ENCODE measurements at places on chromosomes 5 and 9.

DNA sequence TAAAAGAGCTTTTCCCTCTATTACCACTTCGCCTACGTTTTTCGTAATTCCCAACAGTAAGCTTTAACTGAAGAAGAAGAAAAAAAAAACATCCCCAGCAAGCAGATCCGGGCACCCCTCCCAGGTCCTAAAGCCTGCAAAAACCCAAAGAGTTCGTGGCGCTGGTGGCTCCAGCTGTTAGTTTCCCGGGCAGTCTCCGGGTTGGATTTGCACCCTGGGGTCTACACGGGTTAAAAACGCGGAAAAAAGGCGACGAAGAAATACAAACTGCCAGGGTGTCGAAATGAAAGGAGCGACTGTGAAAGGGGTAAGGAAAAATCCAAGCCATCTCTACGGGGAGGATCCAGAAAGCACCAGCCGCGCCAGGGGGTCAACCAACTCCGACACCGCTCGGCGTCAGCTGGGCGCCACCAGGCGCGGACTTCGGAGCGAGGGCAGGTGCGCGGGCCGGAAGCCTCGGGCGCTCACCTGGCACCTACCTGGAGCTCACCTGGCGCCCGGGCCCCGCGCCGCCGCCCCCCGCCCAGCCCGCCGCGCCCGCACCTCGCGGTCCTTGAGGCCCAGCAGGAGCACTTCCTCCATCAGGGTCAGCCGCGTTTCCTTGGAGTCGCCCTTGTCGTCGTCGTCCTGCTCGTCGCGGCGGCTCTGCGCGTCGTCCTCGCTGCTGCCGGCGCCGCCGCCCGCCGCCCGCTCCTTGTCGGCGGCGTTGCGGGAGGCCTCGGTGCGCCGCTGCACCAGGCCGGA lies 680 bp downstream of the GOLPH3 start:
- no peak for DNase-seq

DNA sequence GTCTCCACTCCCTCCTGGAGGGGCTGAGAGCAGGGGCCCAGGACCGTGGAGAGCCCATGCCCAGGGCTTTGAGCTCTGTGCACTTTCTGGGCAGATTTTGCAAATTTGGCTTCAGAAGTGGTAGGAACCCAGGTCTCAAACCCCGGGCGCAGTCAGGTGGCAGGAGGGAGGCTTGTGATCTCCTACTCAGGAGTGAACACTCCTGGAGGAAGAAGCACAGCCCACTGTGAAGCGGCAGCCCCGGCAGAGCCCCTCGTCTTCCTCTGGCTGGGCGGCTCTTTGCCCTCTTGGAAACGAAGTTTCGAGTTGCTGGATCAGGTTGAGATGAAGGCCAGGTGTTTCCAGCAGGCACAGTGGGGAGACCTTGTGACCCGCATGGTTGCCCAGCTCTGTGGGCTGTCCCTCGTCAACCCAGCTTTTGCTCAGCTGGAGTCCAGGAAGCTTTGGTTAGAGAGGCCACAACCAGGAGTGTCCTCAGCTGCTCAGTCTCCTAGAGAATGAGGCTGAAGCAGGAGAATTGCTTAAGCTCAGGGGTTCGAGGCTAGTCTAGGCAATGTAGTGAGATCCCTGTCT lies 48.5 kb downstream of the WNK2 start:
- no peak for DNase-seq

- DNase-seq: no peak
Observed at GRCh38 chr5:58314356-58315210, 145.3 kb downstream of the PLK2 start.

- no peak for DNase-seq
Observed at GRCh38 chr5:102629827-102630605, 125.1 kb upstream of the PAM start.

GRCh38 chr5:17828681-17829080 lies 194.4 kb downstream of the TAF11L14 start:
- no peak for DNase-seq

DNA sequence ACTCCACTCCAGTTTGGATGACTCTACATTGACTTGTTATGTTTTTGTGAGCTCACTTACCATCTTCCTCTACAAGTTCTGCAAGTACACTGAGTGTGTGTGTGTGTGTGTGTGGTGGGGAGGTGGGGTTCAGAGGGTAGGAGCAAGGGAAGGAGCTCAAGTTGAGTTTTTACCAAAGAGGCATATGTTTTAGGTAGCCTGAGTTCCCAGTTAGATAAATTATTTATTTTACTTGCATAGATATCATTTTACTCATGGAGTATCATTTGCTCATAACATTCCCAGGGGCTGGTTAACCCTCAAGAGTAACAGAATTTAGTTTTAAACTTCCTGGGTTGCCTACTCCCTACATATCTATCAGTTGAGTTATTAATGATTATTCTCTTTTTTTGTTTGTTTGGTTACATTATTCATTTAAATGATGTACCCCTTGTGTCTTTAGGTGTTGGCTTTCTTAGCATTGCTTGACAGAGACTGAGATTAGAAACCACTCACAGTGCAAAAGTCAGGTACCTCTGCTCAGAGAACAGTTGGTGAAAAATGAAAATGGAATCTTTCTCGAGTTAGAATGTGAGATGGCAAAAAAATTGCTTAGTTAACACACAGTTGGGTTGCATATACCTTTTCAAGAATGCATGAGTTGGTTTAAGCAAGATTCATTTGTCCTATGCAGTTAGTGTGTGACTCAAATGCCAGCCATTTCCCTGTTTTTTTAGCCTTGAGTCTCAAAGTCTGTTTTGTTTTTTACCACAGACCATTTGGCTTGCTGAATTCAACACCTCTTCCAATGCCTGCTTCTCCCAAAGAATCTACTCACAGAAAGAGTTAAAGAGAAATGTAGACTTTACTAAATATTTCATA lies 29.2 kb downstream of the TNFSF8 start:
- DNase-seq: no peak

GRCh38 chr9:125732562-125732961 lies 14.6 kb upstream of the PBX3 start:
- no peak for DNase-seq

DNA sequence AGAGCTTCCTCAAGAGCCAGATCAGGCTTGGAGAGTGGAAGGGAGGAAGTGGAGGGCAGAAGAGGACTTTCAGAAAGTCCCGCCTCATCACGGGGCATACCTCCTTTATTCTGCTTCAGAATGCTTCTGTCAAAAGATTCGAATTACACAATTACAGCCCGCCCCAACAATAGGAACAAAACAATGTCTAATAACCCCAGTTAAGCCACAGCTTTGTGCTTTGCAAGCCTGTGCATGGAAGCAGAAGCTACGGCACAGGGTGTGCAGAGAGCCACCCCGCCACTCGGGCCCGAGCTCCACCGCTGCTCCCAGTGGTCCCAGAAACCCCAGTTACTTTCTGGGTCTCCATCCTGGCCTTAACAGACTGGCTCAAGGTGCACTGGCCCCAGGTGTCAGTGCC lies 23.5 kb downstream of the HNRNPH1 start:
- peak; percentile 51 for DNase-seq

DNA sequence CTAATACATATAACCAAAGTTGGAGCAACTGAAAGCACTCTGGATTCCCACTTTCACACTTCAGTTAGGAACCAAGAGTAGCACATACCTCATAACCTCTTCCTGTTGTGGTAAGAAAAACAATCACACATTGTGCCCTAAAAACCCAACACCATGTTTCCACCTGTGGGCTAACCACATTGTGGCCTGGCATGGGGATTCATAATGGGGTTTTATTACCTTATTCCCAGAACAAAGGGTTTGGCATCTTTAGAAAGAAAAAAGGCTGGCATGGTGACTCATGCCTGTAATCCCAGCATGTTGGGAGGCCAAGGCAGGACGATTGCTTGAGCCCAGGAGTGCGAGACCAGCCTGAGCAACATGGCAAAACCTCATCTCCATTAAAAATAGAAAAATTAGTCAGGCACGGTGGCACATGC lies 60.6 kb downstream of the HSD17B3 start:
- DNase-seq: no peak

DNA sequence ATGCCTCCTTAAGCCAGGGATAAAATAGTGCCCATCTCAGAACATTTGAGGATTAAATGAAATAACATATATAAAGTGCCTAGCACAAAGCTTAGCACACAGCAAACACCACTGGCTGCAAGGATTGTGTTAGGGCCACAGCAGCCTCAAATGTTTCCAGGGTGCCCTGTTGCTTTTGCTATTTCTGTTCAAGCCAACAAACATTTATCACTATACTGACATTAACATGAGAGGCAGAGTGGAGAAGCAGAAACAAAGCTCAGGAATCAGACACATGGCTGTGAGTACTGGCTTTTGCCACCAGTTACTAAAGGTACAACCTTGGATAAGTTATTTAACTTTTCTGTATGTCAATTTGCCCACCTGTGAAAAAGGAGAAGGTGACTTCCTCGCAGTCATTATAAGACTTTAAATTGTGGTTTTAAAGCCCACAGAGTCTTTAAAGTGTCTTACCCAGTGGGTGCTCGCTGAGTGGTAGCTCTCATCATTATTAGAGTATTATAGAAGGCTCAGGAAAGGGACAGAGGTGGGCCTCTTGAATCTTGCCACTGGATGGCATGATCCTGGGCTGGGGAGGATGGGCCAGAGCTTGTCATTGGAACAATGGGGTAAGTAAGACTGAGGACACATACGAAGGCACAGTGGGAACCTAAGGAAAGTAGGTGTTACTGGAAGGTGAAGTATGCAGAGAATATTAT lies 98.2 kb downstream of the MARCHF3 start:
- no peak for DNase-seq

GRCh38 chr9:124782661-124783574 lies 6.0 kb downstream of the OLFML2A start:
- no peak for DNase-seq

DNA sequence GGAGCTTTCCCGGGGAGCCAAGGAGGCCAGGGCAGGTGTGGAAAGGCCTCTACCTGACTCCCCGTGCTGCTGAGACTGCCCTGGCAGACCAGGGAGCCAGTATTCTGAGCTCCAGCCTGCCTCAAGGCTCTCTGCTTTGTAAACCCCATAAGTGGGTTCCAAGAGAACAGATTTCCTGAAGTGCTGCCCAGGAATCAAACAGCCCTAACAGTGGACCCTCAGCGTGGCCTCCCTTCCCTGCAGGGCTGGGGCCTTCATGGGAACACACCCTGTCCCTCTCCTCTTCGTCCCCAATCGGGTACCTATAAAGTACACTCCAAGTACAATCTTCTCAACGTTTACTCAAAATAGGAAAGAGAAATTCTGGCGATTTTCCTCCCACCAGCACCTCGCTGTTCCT lies 252.5 kb downstream of the FSTL4 start:
- DNase-seq: no peak
